ENCODE measurements at places on chromosomes 2 and 18. TPM values are rescaled to one million over a fixed set of nuclear protein-coding genes. Genes with fewer than 3 reads are reported as not detected.

DNA sequence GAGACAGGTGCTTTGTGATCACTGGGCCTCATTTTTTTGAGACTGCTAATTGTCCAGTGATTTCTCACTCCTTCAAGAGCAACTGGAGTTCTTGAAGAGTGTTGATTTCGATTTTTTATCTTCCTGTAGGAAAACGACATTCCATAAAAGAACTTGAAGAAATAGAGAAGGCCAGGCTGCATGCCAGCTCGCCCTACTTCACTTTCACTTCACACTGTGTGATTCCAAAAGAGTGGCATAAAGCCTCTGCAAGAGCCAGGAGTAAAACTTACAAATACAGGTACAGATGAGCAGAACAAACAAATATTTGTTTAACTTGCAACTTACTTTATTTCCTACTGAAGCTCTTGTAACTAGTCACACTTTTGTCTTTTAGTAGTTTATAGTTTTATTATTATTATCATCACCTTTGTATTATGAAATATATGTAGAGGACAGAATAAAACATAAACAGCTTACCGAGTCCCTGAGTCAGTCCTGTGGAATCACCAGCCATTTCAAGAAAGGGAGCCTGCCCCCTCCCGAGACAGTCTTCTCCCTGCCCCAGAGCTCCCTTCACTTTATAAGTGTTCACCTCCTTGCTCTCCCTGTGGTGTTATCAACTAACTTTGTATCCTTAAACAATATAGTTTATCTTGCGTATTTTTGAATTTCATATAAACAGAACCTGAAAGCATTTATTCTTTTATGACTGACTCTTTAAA lies 8.7 kb downstream of the FAM228A start:
- H3K4me1 ChIP-seq: no peaks in the 10 kb centered on the region
- no peak overlapping the region for H3K27ac ChIP-seq
- no peaks in the 10 kb centered on the region for H3K36me3 ChIP-seq
- H3K4me3 ChIP-seq: no peak overlapping the region

The EFHD1 gene
- 13.9 TPM for total RNA-seq

DNA sequence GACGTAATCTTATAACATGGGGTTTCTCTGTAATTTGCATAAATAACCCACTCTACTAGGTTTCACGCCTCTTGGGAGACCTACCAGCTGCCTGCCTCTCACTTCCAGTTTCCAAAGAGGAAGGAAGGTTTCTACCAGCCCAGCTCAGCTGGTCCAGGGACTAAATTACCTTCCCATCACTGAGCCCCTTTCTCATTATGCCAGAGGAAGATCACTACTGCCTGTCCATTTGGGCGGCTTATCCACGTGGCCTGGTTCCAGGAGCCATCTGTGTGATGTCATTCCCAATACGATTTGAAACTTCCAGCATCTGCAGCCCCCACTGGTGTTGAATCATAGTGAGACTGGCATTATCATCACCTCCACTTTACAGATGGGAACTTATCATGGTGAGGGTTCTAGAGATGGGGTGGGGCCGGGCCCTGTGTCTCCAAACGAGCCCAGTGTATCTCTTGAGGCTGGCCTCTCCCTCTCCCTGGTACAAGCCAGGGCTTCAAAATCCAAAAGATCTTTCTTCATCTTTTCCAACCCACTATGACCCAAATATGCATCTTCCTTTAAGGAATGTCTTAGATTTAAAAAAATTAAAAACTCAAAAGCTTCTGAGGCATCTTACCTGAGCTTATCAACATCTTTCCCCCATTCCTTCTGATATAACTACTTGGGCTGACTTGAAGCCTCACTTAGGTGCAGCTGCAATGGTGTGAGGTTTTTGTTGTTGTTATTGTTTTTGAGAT lies 140.8 kb downstream of the DDX1 start:
- H3K4me3 ChIP-seq: no peak overlapping the region
- no peaks in the 10 kb centered on the region for H3K36me3 ChIP-seq
- no peak for DNase-seq
- no peak overlapping the region for H3K27ac ChIP-seq
- peaks cover 63% of the 10 kb centered on the region for H3K4me1 ChIP-seq

The CD8B gene
- not detected for total RNA-seq

DNA sequence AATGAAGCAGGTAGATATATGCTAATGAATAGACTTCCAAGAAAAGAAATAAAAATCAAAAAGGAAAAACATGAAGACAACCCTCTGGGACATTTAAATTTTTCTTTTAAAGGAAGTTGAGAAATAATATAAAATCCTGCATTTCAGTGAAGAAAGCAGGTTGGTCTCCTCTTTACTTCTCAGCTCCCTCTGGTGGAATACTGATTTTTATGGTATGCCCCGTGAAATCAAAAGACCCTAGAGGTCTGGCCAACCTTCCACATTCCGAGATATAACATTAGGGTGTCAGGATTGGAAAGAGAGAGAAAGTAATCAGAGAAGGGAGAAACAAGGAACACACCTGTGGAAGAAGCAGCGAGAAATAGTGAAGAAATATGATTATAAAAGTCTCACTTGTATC lies 72.7 kb downstream of the DNER start:
- no peaks in the 10 kb centered on the region for H3K36me3 ChIP-seq
- DNase-seq: no peak
- H3K4me3 ChIP-seq: no peak overlapping the region
- no peak overlapping the region for H3K27ac ChIP-seq

DNA sequence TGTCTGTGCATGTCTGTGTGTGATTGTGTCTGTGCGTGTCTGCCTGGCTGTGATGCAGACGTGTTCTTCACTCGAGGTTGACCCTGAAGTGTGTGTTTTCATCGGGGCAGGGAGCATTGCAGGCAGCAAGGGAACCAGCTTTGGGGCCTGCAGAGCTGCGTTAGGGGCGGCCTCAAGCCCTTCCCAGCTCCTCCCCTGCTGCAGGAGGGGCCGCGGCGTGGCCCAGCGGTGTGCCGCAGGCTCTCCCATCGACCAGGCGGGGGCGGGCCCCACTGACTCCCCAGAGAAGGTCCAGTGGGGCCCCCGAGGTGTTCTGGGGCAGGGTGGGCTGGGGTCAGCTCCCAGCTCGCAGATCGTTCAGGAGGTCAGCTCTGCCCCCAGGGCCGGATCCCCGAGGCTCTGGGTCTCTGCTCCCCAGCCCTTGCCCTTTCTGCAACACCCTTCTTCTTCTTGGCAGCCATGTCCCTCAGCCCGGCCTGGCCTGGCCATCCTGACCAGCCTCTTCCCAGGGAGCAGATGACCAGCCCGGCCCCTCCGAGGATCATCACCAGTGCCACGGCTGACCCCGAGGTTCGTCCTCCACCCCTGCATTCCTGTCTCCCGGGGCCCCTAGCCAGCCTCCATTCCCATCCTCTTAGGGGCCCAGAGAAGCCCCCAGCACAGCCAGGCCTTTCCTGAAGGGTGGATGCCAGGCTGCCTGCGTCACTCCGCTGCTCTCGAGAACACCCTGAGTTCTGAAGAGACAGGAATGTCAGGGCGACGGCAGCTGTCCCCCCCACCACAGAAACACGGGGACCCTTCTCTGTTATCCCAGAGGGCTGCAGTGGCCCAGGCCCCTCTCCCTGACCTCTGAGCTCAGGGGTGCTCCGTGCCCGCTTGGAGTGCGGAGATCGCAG lies 11.1 kb upstream of the KLHL30 start:
- no peaks in the 10 kb centered on the region for H3K4me1 ChIP-seq
- no peak overlapping the region for H3K4me3 ChIP-seq
- H3K27me3 ChIP-seq: no peaks in the 10 kb centered on the region

GRCh38 chr2:86760371-86760770 lies 30.3 kb downstream of the CD8A start:
- no peak overlapping the region for H3K4me3 ChIP-seq
- no peaks in the 10 kb centered on the region for H3K36me3 ChIP-seq
- H3K4me1 ChIP-seq: peaks cover 12% of the 10 kb centered on the region
- H3K27ac ChIP-seq: no peak overlapping the region
- no peaks in the 10 kb centered on the region for H3K27me3 ChIP-seq

- H3K4me1 ChIP-seq: no peaks in the 10 kb centered on the region
- H3K27me3 ChIP-seq: no peaks in the 10 kb centered on the region
- H3K27ac ChIP-seq: no peak overlapping the region
- no peak overlapping the region for H3K4me3 ChIP-seq
- DNase-seq: no peak
- H3K36me3 ChIP-seq: no peaks in the 10 kb centered on the region
Measured at GRCh38 chr18:22964116-22964515, 31.0 kb downstream of the RBBP8 start.

GRCh38 chr2:37569986-37570679 lies 101.3 kb downstream of the CDC42EP3 start:
- DNase-seq: no peak
- H3K27me3 ChIP-seq: no peaks in the 10 kb centered on the region
- H3K4me3 ChIP-seq: no peak overlapping the region
- H3K36me3 ChIP-seq: no peaks in the 10 kb centered on the region

- DNase-seq: peak; percentile 74
- H3K27ac ChIP-seq: no peak overlapping the region
- H3K36me3 ChIP-seq: no peaks in the 10 kb centered on the region
Measured at GRCh38 chr2:215920244-215921100, 92.9 kb downstream of the MREG start.

DNA sequence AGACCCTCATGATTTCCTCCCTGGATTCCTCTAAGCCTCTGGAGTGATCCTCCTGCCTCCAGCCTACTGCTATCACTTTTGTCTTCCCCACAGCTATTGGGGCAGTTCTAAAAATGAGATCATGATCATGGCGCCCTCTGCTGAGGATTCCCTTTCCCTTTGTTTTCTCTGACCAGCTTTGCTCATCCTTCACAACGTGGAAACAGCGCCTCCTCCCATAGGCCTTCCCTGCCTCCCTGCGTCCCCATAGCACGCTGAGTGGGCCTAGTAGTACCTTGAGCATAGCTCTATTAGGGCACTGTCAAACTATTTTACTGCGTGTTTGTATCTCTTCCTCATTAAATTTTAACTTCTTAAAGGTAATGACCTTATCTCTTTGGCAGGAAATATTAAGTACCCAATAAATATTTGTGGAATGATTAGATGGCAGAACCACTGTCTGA lies 207.0 kb upstream of the FANCL start:
- H3K27ac ChIP-seq: no peak overlapping the region
- H3K27me3 ChIP-seq: no peaks in the 10 kb centered on the region
- no peak overlapping the region for H3K4me3 ChIP-seq

GRCh38 chr2:173412628-173413027 lies 58.0 kb downstream of the CDCA7 start:
- H3K27me3 ChIP-seq: no peaks in the 10 kb centered on the region
- no peak overlapping the region for H3K4me3 ChIP-seq
- no peaks in the 10 kb centered on the region for H3K4me1 ChIP-seq
- no peak overlapping the region for H3K27ac ChIP-seq

DNA sequence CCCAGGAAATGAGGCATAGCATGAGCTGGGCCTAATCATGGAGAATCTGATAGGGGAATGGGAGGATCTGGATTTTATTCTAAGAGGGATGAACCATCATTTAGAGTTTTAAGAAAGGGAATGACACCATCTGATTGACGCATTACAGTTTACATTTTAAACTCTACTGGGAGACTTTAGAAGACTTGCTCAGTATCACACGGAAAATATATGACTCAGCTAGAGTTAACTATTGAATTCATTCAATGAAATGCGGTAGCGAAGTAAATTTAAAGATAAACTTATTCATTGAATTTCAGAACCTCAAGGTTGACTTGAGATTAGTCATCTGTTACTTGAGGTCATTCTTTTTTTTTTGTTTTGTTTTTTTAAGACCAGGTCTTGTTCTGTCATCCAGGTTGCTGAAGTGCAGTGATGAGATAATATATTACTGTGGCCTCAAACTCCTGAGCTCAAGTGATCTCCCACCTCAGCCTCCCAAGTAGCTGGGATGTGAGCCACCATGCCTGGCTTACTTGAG lies 25.0 kb downstream of the MC4R start:
- H3K4me3 ChIP-seq: no peak overlapping the region
- H3K4me1 ChIP-seq: no peaks in the 10 kb centered on the region
- no peak for DNase-seq
- no peaks in the 10 kb centered on the region for H3K36me3 ChIP-seq
- H3K27me3 ChIP-seq: no peaks in the 10 kb centered on the region
- H3K27ac ChIP-seq: no peak overlapping the region

GRCh38 chr18:55687106-55687505 lies 99.1 kb upstream of the TCF4 start:
- no peaks in the 10 kb centered on the region for H3K27me3 ChIP-seq
- no peak for DNase-seq
- H3K4me1 ChIP-seq: no peaks in the 10 kb centered on the region
- H3K4me3 ChIP-seq: no peak overlapping the region
- H3K27ac ChIP-seq: no peak overlapping the region
- H3K36me3 ChIP-seq: no peaks in the 10 kb centered on the region

GRCh38 chr2:180905461-180905860 lies 74.9 kb upstream of the UBE2E3 start:
- H3K27ac ChIP-seq: no peak overlapping the region
- no peaks in the 10 kb centered on the region for H3K36me3 ChIP-seq
- DNase-seq: no peak

DNA sequence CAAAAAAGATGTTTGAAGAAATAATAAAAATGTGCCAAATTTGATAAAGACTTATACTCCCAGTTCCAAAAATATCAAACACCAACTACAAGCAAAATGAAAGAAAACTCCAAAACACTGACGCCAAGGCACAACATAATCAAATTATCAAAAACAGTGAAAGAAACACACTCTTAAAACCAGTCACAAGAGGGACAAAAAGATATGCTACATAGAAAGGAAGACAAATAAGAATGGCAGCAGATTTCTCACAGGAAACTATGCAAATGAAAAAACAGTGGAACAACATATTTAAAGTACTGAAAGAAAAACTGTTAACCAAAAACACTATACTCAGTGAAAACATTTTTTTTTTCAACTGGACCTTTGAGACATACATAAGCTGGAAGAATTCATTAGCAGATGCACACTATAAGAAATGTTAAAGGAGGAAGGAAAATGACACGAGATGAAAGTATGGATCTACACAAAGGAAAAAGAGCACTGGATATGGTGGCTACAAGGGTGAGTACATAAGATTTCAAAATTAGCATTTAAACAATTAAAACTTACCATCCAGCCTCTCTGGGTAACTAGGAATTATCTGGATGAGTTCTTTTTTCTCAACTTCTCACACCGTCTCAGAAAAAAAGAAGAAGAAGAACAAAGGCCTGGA lies 94.0 kb upstream of the ACVR1C start:
- H3K4me3 ChIP-seq: no peak overlapping the region
- DNase-seq: no peak
- no peak overlapping the region for H3K27ac ChIP-seq
- no peaks in the 10 kb centered on the region for H3K27me3 ChIP-seq

DNA sequence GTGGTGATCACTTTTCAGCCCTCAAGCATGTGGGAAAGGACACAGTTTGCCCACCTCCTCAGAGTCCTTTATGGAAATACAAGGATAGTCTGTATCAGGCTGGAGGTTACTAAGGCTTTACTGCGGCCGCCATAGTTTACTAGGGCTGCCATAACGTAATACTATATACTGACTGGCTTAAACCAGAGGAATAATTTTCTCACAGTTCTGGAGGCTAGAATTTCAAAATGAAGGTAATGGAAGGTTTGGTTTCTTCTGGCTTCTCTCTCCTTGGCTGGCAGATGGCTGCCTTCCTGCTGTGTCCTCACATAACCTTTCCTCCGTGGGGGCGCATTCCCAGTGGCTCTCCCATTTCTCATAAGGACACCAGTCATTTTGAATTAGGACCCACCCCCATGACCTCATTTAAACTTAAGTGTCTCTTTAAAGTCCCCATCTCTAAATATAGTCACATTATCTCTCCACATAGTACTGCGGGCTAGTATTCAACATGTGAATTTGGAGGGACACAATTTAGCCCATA lies 12.5 kb upstream of the ATIC start:
- H3K36me3 ChIP-seq: no peaks in the 10 kb centered on the region
- DNase-seq: no peak
- H3K4me3 ChIP-seq: no peak overlapping the region
- peaks cover 10% of the 10 kb centered on the region for H3K4me1 ChIP-seq
- no peaks in the 10 kb centered on the region for H3K27me3 ChIP-seq
- H3K27ac ChIP-seq: no peak overlapping the region

- H3K36me3 ChIP-seq: no peaks in the 10 kb centered on the region
- no peak overlapping the region for H3K4me3 ChIP-seq
- no peak overlapping the region for H3K27ac ChIP-seq
- DNase-seq: no peak
Measured at GRCh38 chr18:30634249-30634648, 408.3 kb downstream of the DSC3 start.
